ENCODE measurements at places on chromosomes 6 and 20. TPM values are rescaled to one million over a fixed set of nuclear protein-coding genes. Genes with fewer than 3 reads are reported as not detected.

The CLPSL1 gene
- total RNA-seq: not detected

The COL9A3 gene
- 576 TPM for total RNA-seq

DNA sequence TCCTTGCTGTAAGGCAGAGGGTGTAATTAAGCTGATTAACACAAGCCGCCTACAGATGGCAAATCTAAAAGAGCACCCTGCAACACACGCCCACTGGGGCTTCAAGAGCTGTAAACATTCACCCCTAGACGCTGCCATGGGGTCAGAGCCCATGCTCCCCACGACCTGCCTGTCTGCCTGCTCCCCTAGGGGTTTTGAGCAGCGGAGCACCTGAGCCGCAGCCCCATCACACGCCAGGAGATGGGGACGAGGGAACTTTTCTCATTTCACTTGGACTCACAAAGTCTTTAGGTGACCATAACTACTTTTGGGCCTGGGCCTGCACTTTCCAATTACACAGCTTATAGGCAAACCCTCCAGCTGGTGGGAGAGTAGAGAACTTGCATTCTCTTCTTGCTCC is 99.0 kb upstream of the SOX4 start:
- no peak for DNase-seq
- peaks cover 22% of the 10 kb centered on the region for H3K4me1 ChIP-seq
- no peak overlapping the region for H3K27ac ChIP-seq
- no peak overlapping the region for H3K4me3 ChIP-seq
- H3K27me3 ChIP-seq: no peaks in the 10 kb centered on the region
- H3K36me3 ChIP-seq: no peaks in the 10 kb centered on the region

GRCh38 chr6:146741609-146742008 is 142.8 kb downstream of the ADGB start:
- no peak overlapping the region for H3K27ac ChIP-seq
- no peak for DNase-seq
- H3K4me1 ChIP-seq: no peaks in the 10 kb centered on the region
- no peaks in the 10 kb centered on the region for H3K36me3 ChIP-seq
- H3K4me3 ChIP-seq: no peak overlapping the region

DNA sequence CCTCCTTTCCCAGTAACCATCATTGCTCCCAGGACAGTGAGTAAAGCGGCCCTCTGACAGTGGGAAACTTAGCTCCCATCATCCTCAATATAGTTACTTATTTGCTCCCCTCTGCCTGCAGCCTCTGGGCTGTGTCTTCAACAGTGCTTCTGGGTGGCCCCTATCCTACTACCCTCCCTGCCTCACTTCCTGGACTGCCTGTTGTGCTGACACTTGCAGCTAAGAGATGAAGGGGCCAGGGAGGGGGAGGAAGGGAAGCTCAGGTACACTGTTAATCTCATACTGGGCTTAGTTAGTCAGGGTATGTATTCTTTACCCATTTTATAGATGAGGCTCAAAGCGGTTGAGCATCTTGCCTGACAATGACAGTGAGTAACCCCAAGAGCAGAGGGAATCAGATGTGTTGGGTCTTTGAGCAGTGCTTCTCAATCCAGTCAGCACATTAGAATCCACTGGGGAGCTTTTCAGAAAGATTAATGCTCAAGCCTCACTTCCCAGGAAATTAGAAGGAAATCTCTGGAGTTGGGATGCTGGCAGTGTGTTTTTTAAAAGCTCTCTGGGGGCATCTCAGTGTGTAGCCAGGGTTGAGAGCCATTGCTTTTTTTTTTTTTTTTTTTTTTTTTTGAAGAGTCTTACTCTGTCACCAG is 27.1 kb upstream of the KCNK5 start:
- H3K27ac ChIP-seq: no peak overlapping the region
- DNase-seq: no peak
- H3K27me3 ChIP-seq: peaks cover 27% of the 10 kb centered on the region
- H3K36me3 ChIP-seq: no peaks in the 10 kb centered on the region

- no peaks in the 10 kb centered on the region for H3K36me3 ChIP-seq
- H3K4me3 ChIP-seq: no peak overlapping the region
- DNase-seq: no peak
- no peak overlapping the region for H3K27ac ChIP-seq
- H3K27me3 ChIP-seq: no peaks in the 10 kb centered on the region
- peaks cover 24% of the 10 kb centered on the region for H3K4me1 ChIP-seq
Observed at GRCh38 chr6:135503703-135504475, 6.3 kb upstream of the AHI1 start.
